ENCODE measurements at places on chromosomes 5 and 9.

GRCh38 chr5:169301386-169301934 is 521 bp upstream of the SLIT3 start:
- no peak for DNase-seq

GRCh38 chr5:81313686-81314085 is 12.3 kb downstream of the ZCCHC9 start:
- no peak for DNase-seq

GRCh38 chr5:118397236-118397635 is 591.1 kb downstream of the DTWD2 start:
- DNase-seq = no peak

- no peak for DNase-seq
These were observed 57.6 kb downstream of the SH3TC2 start for GRCh38 chr5:149005077-149005892.

DNA sequence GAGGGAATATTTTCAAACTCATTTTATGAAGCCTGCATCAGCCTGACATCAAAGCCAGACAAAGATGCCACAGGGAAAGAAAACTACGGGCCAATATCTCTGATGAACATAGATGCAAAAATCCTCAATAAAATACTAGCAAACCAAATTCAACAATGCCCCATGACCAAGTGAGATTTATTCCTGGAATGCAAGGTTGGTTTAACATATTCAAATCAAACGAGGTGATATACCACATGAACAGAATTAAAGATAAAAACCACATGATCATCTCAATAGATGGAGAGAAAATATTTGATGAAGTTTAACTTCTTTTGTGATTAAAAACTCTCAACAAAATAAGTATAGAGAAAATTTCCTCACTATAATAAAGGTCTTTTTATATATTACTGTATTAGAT is 792.0 kb upstream of the ZNF608 start:
- no peak for DNase-seq

GRCh38 chr9:12091865-12092527 is 601.2 kb upstream of the TYRP1 start:
- DNase-seq = no peak

- no peak for DNase-seq
These were observed 55.2 kb upstream of the ERBIN start for GRCh38 chr5:65871182-65871581.

DNA sequence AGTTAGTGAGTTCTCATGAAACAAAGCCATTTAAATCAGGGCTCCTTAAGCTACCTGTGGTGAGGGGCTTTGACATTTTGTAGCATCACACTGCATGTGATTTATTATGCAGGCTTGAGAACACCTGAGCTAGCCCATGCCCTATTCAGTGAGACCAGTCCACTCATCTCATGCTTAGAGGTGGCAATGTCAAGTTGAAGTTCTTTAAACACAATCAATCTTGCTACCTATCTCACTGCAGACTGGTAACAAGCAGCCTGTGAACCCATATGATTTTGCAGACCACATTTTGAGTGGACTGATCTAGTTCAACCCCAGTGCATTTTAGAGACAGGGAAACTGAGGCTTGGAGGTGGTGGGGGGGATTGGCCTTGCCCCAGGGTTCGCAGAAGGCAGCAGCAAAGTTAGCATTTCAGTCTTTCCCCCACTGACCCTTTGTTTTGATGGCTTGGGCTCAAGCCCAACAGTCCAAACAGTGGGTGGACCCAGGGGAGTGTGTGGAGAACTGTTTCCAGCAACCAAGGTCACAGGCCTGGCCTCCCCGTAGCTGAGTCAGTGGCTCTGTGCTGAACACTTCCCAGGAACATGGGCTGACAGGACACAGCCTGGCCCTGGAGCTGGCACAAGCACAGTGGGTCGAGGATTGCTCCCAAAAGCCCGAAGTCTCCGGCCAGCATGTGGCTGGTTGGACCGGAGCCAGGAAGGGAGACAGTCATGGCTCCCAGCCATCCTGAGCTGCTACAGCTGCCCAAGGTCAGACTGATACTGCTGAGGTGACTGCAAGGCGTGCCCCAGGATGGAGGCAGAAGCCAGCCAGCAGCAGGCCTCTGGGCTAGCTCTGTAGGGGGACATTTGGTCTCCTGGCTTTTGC is 95.3 kb downstream of the RGS3 start:
- no peak for DNase-seq

DNA sequence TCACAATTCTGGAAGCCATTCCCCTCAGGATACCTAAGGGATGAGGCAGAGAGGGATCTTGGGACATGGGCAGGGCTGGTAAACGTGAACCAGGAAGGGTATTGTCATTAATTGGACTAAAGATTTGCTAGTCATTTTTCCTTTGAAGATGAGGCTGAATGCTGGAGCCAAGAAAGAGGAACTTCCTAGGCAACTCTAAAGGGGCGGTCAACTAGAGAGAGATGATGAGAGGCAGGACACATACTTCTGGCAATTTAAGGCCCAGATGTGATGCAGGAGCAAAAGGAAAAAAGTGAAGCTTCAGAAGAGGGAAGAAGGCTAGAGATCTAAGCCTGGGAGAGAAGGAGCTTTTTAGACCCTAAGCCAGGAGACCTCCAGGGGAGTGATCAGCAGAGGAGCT is 5.6 kb downstream of the GBA2 start:
- DNase-seq = no peak

DNA sequence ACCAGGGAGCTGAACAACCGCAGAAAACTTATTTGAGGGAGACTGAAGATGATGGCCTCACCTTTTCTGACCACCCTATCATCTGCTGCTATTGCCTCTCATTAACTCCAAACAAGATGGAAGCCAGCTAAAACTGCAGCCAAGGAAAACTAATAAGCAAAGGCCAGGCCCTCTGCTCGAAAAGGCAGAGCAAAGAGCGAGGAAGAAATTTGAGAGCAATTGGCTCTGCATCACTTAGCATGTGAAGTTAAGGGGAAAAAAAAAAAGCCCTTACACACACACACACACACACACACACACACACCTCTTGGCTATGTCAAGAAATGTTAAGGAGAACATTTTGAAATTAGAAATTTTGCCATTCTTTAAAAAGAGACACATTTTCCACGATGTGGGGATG is 228.1 kb upstream of the CYLC2 start:
- no peak for DNase-seq

DNA sequence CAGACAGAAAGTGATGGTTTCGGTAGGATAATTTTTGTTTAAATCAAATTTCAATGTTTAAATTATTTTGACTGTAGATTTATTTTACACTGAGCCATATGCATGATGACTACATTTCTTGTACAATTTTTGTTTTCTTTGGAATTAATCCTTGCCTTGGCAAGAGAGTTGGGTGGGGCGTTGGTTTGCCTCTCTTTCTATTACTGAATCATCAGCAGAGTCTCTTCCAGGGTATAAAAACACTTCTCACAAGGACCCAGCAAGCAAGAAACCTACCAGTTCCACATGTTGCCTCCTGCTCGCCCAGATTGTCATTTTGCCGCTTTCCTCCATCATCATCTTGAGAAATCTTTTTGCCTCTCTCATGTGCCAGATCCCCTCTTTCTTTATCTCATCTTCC is 455.0 kb upstream of the DMAC1 start:
- DNase-seq = no peak

GRCh38 chr5:14868771-14869170 is 2.8 kb downstream of the ANKH start:
- DNase-seq = peak; percentile 37

- DNase-seq = no peak
These were observed 159.1 kb upstream of the RGMB start for GRCh38 chr5:98614341-98614740.

- DNase-seq = no peak
These were observed 260.3 kb upstream of the KLF4 start for GRCh38 chr9:107749787-107750444.

- no peak for DNase-seq
These were observed 5.8 kb upstream of the SOWAHA start for GRCh38 chr5:132807163-132807838.

GRCh38 chr9:89649039-89649691 is 44.4 kb downstream of the GADD45G start:
- DNase-seq = no peak

Measured in NCI-H187 treated with DMSO at 0.1 percent for 48 hours (cell line).